ENCODE measurements at places on chromosomes 7 and 10. TPM values are rescaled to one million over a fixed set of nuclear protein-coding genes. Genes with fewer than 3 reads are reported as not detected.

DNA sequence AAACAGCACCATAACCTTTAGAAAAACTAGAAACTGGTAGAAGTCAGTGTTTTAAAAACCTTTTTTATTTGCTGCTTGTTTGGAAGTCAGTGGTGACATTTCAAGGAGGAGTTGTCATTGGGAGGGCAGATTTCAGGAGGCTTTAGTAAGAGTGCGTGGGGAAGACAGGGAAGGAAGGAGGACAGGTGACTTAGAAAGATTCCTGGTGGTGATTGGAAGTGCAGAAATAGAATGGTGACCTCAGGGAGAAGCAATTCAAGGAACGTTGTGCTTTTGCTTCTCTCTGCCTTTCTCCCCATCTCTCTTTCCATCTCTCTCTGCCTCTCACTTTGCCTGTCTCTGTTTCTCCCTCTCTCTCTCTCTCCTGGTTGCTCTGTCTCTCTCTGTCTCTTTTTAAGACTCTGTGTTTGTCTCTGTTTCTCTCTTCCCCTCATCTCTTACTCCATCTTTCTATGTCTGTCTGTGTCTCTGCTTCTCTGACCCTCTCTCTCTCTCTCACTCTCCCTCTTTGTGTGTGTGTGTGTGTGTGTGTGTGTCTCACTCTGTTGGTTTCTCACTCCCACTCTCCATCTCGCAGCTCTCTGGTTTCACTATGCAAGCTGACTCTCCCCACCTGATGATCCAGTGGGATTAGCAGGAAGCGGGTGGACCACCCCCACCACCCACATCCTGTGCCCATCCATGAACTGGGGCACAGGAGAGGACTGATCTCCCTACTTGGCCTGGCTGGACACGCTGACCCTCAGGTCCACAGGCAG, 10.9 kb upstream of the PFKP start:
- no peak overlapping the region for H3K27ac ChIP-seq
- no peak overlapping the region for H3K4me3 ChIP-seq
- no peaks in the 10 kb centered on the region for H3K4me1 ChIP-seq
- no peaks in the 10 kb centered on the region for H3K27me3 ChIP-seq

GIMAP8 gene
- 9.6 TPM for total RNA-seq

DNA sequence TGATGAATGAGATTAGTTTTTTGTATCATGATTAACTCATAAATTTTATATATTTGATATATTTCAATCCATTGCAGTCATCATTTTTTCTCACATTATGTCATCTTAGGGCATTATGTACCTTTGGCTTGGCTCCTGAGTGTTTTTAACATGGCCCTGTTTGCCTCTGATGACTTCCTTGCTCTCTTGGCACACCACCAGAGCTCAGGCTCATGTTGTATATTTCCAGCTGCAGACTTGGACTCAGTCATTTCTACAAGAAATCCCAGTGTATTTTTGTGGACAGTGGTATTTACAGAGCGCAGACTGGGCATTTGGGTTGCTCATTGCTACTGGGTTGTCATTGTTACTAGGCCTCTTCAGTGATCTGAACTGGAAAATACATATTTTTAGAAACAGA, 188.5 kb downstream of the ADRA2A start:
- no peaks in the 10 kb centered on the region for H3K4me1 ChIP-seq
- no peaks in the 10 kb centered on the region for H3K36me3 ChIP-seq
- no peak for DNase-seq
- no peak overlapping the region for H3K4me3 ChIP-seq
- H3K27ac ChIP-seq, result no peak overlapping the region
- no peaks in the 10 kb centered on the region for H3K27me3 ChIP-seq

GRCh38 chr7:99562114-99562784, 3.8 kb downstream of the ZNF655 start:
- H3K27me3 ChIP-seq, result no peaks in the 10 kb centered on the region
- H3K36me3 ChIP-seq, result peaks cover 48% of the 10 kb centered on the region
- no peak for DNase-seq
- peaks cover 59% of the 10 kb centered on the region for H3K4me1 ChIP-seq
- no peak overlapping the region for H3K4me3 ChIP-seq
- peak overlapping the region; percentile 85 for H3K27ac ChIP-seq

DNA sequence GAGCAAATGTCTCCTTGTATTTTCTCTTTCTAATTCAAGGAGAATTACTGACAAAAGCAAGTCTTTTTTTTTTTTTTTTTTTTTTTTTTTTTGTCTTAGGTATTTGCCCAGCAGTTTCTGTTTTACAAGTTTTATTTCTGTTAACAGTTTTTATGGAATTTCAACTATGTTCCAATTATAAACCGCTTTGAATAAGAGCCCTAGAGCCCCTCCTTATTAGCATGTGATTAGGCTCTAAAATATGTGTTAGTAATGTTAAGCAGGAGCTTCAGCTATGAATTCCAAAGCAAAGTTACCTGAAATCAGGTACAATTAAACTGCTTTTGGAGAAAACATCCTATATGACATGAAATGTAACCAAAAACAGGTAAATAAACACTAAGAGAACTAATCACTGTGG, 997.0 kb upstream of the POT1 start:
- H3K4me1 ChIP-seq, result no peaks in the 10 kb centered on the region
- H3K4me3 ChIP-seq, result no peak overlapping the region
- no peak for DNase-seq
- H3K36me3 ChIP-seq, result no peaks in the 10 kb centered on the region
- H3K27ac ChIP-seq, result no peak overlapping the region
- H3K27me3 ChIP-seq, result no peaks in the 10 kb centered on the region

DNA sequence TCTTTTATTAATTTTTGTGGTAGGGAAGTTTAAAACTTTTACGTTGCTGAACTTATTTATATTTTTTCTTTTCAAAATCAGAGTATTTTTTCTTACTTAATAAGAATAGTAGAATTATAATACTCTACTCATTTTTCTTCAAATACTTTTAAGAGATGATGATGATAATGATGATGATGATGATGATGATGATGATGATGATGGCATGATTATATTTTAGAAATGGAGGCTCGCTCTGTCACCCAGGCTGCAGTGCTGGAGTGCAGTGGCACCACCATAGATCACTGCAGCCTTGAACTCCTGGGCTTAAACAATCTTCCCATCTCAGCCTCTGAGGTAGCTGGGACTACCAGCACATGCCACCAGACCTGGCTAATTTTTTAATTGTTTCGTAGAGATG, 118.3 kb upstream of the FAM171A1 start:
- H3K27ac ChIP-seq, result no peak overlapping the region
- H3K36me3 ChIP-seq, result no peaks in the 10 kb centered on the region
- no peak overlapping the region for H3K4me3 ChIP-seq
- no peaks in the 10 kb centered on the region for H3K27me3 ChIP-seq
- H3K4me1 ChIP-seq, result peaks cover 9% of the 10 kb centered on the region

GRCh38 chr7:135236727-135237126, 3.1 kb downstream of the STRA8 start:
- no peaks in the 10 kb centered on the region for H3K36me3 ChIP-seq

ASAH2B gene
- 0.74 TPM for total RNA-seq

All from vagina (tissue), 2 donors.